ENCODE measurements at places on chromosomes 16 and 17.

DNA sequence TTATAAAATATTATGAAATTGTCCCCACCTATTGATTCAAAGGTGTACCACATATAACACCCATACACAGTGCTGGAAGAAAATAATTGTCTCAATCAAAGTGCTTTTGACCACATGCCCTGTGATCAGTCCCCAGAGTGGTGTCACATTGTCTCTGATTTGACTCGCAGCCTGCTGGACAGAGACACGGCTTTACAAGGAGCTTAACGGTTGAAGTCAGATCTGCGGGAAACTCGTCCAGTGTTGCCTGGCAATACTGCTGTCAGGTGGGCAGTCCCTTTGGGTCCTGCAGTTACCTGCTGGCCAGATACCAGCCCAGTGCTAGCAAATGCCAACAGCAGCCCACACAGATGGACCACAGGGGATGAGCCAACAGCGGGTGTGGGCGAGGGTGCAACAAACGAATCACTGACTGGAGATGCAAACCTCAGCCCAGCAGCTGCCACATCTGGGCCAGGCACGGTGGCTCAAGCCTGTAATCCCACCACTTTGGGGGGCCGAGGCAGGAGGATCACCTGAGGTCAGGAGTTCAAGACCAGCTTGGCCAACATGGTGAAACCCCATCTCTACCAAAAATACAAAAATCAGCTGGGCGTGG is 26.2 kb upstream of the SSTR2 start:
- DNase-seq = no peak

GRCh38 chr16:29903590-29903989 is 3.3 kb downstream of the ASPHD1 start:
- no peak for DNase-seq

DNA sequence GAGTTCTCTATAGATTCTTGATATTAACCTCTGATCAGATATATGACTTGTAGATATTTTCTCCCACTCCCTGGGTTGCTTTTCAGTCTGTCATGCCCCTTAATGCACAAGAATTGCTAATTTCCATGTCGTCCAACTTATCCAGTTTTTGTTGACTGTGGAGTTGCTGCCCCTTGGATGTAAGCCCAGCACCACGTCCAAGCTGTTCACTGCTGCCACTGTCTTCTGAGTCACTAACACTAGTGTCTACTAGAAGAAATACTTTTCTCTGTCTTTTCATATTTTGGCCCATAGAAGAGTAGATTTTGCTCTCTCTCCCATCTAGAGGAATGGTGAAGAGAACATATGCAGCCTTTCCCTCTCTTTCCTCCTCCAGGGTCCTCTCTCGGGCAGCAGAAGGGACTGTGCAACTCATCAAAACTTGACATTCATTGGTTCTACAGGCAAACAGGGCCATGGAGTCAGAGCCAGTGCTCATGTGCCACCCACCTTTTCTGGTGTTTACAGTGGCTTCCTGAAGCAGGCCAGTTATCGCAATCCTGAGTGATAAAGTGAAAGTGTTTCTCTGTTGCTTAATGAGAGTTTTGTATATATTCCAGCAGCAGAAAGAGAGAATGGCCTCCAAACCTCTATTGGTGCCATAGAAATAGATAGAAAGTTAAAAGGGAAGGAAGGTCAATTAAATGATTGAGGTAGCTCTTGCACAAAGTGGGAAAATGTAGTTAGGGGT is 22.6 kb upstream of the PMP22 start:
- DNase-seq = no peak

- DNase-seq = no peak
These were observed 29.3 kb downstream of the TK2 start for GRCh38 chr16:66520406-66521170.

DNA sequence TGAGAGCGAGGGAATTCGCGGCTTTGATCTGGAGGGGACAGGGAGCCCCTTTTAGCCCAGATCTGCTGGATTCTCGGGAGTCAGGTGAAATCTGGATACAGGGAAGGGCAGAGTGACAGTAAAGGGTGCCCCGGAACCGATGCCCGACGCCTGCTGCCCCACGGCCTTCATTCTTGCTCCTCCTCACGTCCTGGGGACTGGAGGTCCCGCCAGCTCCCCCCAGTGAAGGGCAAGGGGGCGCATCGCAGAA is 596 bp downstream of the OR1F1 start:
- no peak for DNase-seq

- DNase-seq = no peak
These were observed 19.6 kb downstream of the CCR7 start for GRCh38 chr17:40545660-40546059.

DNA sequence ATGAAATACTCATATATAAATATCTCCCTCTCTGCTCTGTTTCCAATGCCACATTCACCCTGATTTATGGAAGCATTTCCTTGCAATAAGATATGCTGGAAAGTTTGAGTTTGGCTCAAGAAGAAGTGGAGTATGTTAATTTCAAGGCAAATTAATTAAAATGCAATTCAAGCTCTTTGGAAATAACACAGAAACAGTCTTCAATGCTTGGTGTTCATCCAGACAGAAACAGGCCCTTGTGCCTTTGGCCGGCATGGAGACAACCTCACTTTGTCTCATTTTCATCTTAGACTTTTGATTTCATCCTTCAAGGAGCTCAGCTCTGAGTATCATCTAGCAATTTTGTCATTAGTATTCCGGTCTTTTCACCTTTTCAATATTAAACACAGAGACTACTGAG is 210.0 kb downstream of the C16orf95 start:
- no peak for DNase-seq

DNA sequence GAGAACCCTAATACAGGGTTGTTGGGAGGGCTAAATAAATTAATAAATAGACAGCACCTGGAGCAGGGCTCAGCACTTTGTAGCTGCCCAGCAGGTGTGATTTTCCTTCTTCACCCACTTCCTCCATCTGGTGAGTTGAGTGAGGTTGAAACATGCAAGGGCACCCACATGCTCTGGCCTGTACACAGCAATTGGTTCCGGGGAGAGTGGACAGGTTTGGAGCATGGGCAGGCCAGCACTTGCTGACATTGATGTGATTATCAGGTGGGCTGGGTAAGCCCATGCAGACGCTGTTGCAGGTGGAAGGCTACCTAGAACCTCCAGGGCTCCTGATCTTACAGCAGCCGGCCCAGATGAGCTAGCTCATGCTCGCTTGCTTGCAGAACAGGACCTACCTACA is 1.3 kb upstream of the MRTFB start:
- no peak for DNase-seq

DNA sequence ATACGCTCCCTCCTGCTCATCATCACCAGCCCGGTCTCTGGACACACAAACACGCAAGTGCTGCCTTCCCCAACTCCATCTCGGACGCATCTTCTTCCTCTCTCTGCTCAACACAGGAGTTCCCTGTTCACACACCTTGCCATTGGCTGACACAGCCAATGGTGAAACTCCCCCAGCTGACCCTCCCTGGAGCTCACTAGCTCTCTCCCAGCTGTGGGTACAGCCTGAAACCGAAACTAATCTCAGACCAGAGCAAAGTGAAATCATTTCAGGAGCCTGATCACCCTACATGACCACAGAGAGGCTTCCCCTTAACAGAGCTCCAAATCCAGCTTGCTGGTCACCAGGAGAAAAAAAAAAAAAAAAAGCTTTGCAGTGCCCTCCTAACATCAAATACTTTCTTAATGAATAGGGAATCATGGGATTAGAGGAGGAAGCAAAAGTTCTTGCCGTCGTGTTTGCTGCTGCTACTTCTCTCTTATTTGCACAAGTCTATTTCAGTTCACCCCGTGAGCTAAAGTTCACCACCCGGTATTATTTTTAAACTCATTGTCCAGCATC is 8.3 kb downstream of the CUEDC1 start:
- no peak for DNase-seq

DNA sequence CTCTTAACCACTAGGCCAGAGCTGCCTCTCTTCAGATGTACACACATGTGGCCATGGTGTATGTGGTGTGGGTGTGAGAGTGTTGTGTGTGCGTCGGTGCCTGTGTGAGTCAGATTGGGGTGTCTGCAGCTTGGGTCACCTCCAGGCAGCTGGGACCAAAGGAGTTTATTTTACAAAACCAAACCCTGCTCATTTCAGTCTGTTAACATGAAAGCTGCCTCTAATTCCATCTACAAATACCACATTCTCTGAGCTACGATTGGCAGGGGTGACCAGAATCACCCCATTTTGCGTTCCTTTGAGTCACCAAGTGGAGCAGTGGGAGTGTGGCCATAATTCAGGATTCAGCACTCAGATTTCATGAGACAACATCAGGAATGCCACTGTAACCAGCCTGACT is 105.3 kb downstream of the IRX5 start:
- DNase-seq = no peak

DNA sequence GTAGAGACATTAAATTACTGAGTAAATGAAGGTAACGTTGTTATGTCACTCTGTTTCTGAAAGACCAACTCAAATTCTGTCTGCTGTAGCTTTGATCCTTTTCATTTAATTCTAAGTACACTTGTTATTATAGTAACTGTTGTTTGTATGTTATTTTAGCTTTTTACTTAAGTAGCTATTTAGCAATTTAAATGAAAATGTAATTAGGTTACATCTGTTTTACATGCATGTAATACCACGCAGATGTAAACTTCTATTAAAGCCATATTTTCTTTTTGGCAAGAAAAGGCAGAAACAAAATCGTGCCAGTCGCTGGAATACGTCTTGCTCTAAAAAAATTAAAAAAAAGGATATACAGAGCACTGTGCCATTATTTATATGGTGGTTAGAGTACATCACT is 282.8 kb downstream of the FTO start:
- no peak for DNase-seq

GRCh38 chr17:63932721-63933120 is 590 bp upstream of the CD79B start:
- no peak for DNase-seq

GRCh38 chr16:24686678-24687077 is 42.8 kb upstream of the TNRC6A start:
- DNase-seq = no peak

GRCh38 chr17:73480740-73481139 is 163.5 kb downstream of the SDK2 start:
- DNase-seq = no peak

DNA sequence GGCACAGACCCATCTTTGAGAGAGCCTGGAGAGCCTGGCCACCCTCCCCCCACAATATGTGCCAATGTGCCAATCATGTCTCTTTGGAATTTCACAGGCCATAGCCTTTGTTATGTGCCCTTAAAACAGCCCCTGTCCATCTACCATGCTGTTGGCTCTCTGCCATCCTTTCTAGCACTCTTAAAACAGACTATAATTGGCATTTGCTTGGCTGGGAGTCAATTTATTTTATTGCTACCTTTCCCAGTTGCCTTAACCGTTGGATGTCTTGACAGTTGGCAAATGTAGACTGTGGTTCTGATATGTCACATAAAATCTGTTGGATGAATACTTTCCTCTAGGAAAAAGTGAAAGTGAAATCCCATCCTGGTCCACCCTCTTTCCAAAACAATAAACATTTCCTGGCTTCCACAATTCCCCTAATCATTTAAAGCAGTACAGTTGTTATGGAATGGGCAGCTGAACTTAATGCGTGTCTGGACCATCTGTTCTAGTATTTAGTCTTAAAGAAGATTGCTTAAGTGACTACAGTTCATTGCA is 394.0 kb downstream of the KCNJ2 start:
- DNase-seq = no peak

DNA sequence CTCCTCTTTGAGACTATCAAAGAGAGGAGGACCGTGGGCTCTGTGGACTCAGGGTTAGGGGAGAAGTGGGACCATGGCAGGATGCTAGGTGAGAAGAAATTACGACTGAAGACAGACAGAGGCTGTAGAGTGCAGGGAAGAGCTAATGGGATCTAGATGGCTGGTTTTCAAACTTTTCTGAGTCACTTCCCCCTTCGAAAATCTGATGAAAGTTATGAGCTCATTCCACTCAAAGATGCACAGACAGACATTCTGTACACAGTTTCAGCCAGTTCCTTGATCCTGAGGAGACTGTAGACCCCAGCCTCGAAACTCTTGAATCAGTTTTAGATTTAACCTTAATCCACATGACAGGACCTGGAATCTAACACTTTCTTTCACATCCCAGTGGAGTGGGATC is 40.7 kb downstream of the RGS9 start:
- no peak for DNase-seq

GRCh38 chr17:62807812-62808575 is at the start of gene MARCHF10:
MARCHF10 (minus strand) TSS chr17:62808314; CDS start chr17:62801735, 6,579 bp downstream.
- peak; percentile 60 for DNase-seq

- DNase-seq = no peak
These were observed 1.7 kb upstream of the ANKRD13B start for GRCh38 chr17:29591146-29591736.

- DNase-seq = no peak
These were observed 132.1 kb downstream of the CLEC16A start for GRCh38 chr16:11076259-11077018.

DNA sequence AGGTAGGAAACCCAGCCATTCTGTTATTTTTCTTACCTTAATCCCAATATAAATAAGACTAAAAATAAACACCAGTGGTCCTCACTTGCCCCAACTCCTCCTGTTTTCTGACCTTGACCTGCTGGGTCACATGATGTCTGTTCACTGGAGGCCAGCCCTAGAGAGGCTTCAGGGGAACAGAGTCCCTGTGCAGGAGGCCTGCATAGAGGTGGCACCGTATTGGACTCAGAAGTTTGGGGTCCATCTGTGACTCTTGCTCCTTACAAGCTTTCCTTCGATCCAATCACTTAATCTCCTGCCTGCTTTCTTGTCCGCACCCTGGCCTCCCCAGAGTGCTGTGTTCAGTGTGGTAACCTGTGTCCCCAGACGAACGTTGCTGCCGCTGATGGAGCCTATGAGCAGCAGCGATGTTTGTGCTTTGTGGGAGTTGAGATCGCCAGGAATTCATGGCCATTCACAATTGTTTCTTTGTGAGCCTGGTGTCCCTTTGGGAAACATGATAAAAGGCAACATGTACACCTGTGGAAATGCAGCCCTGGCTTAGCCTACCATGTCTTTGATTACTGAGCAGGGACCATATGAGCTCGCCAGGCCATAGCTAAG is 4.7 kb downstream of the IGSF6 start:
- DNase-seq = no peak

GRCh38 chr17:3535253-3535995 is 22.2 kb downstream of the TRPV3 start:
- DNase-seq = peak; percentile 82

DNA sequence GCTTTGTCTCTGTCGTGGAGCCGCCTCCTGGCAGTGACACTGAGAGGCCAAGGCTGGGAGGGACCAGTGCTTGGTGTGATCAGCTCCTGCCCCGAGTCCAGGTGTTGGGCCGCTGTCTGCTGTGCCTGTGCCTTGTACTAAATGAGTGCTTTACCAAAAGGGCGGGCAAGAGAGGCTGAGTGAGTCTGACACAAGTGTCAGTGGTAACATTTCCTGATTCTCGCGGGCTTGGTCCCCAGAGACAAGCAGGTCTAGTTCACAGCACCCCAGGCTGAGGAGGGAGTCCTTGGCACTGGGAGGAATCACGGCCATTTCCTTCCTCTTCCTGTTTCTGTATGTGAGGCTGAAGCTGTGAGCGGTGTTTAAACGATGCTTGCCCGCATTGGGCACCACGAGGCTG is 30.2 kb downstream of the PLD6 start:
- DNase-seq = no peak

GRCh38 chr17:74055508-74056160 is 147.8 kb upstream of the RPL38 start:
- DNase-seq = no peak

GRCh38 chr17:1896243-1897104 is 66.7 kb downstream of the RPA1 start:
- no peak for DNase-seq

GRCh38 chr16:4892361-4893102 is 44.4 kb downstream of the PPL start:
- DNase-seq = no peak
